ENCODE measurements at places on chromosomes 16 and 17.

DNA sequence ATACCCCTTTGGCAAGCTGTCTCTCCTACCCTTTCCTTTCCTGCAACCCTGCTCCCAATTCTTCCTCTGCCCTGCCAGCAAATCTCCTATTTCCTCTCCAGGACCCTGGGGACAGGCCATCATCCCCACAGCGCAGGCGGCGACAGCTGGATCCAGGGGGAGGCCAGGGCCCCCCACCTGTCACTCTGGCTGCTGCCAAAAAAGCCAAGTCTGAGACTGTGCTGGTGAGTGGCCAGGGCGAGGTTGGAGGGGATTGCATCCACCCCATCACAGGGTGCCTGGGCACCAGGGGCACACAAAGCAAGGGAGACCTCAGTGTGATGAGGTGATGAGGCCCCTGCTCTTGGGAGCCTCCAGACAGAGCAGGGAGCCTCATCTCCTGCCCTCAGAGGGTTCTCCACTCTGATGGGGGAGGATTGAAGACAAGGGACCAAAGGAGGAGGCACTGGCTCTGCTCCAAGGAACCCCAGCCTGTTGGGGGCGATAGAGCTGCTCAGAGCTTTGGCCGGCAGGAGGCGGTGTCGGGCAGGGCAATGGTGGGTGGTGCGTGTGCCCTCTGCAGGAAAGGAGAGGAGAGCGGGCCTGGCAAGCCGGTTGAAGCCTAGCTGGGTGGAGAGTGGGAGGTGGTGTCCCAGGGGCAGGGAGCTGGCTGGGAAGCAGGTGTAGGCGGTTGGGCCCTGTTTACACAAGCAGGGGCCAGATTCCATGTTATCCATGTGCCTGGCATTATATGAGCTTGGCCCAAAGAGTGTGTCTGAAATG is 15.6 kb upstream of the PDK2 start:
- DNase-seq: no peak

DNA sequence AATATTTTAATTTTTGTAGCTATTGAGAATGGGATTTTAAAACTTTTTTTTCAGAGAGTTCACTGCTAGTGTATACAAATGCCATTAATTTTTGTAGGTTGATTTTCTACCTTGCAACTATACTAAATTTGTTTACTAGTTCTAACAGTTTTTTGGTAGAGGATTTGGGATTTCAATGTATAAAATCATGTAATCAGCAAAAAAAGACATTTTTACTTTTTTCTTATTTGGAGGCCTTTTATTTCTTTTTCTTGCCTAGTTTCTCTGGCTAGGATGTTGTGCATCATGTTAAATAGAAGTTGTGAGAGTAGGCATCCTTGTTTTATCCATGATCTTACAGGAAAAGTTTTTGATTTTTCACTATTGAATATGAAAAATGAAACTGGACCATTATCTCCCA is 602.9 kb upstream of the KIF2B start:
- DNase-seq: no peak

GRCh38 chr17:17993366-17993765 is 20.7 kb downstream of the DRC3 start:
- DNase-seq: no peak

DNA sequence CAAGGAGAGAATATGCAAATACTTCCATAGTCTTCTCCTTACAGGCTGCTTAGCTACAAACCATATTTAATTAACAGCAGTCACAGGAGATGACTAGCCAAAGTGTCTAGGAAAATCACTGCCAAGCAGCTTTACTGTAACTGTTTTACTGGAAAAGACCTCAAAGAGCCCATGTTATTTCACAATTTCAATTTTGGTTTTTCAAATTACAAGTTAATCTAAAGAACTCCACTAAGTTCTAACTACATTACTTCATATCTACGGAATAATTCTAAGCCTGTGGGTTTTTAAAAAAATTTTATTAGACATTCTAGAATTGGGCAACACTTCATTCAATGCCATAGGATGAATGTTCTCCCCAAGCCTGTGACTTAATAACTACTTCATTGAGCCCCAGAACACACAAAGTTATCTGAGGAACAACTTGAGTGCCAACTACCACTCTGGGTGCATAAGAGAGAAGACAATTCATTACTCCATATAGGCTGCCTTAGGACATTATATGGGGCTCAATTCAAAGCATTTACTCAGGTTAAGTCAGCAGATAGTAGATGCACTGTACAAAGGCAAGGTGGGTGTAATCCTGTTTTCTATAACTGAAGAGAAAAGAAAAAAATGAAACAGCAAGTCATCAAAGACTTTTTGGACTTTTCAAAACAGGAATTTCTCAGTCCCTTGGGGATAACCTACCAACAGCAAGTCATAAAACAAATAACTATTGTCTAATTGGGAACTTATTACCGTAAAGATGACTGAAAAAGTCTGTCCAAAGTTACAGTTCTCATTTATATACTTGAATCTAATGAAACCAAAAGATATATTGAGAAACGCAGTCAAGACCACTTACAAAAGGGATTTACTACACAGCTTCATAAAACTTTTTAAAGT is 33.0 kb downstream of the STAT3 start:
- no peak for DNase-seq

GRCh38 chr16:21167360-21167759 is 8.9 kb downstream of the LDAF1 start:
- no peak for DNase-seq

DNA sequence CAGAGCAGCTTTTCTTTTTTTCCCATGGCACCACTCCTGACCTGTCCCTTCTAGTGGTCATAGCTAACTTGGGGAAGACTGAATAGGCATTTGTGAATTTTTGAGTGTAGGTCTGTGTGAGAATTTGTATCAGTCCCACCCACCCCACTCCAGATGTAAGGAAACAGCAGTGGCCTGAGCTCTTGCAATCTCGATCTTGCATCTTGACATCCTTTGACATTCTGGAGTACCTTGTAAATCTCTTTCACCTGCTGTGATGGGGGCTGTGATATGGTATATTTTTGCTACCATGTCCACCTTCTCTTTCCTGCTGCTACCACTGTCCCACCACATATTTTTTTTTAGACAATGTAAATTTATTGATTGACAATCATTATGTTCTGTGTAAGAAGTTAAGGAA is 289.3 kb downstream of the MAP2K6 start:
- DNase-seq: no peak

DNA sequence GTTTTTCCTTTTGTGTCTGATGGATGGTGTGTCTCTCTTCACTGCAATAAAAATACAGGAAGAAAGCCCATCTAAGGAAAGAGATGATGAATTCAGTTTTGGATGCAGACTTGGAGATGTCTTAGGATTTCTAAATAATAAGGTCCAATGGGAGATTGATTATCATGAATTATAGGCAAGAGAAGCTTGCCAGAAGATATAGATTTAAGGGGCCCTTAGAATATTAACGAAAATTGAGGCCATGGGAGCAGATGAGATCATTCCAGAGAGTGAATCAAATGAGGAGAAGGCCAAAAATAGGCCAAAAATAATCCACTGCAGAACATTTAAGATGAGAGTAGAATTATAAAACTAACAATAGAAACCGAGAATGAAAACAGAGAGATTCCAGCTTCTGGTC is 63.1 kb downstream of the KCNJ2 start:
- DNase-seq: no peak

GRCh38 chr16:69105501-69106361 is at the start of gene HAS3:
Gene HAS3 (plus strand): TSS chr16:69105653. CDS start chr16:69109396, 3,743 bp downstream.
- DNase-seq: peak; percentile 15

- DNase-seq: no peak
These were observed 16.4 kb downstream of the GAA start for GRCh38 chr17:80117491-80118401.

DNA sequence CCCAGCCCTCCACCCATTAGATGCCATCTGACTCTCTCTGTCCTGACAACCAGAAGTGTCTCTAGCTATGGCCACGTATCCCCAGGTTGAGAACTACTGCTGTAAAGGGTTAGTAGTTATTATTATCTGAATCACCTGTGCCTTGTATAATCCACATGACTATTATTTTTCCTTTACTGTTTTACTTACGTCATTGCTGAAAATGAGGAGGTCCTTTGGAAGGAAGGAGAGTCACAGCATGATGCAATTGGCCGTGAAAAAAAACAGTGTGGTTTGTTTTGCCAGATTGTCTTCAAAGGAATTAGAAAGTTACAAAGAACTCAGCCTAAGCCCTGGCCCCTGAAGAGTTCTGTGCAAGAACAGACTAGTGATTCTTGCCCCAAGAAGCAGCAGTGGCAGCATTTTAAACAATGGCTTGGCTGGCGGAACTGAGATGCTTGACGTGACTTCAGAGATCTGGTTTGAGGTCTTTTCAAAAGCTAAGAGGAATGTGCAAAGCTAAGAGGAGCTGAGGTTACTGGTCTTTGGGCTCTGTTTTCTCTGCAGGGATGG is 413.3 kb upstream of the EEF2KMT start:
- no peak for DNase-seq

DNA sequence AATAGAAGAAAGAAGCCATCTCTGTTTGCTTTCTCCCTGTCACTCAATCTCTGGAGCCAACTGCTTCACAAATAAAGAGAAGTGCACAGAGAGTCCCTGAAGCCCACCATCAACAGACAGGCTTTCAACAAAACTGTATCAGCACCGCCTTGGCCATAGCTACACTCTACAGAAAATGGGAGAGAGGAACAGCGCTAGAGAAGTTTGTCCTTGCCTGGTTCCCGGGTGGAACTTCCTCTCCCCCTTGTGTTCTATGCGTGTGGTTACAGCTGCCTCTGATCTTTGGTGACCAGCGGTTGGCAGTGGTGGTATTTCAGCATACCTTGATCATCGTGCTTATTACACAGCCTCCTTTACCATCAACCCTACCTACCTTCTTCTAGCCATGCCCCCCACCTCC is 91.4 kb upstream of the CCL2 start:
- no peak for DNase-seq

GRCh38 chr16:13351601-13352217 is 450.3 kb downstream of the SHISA9 start:
- DNase-seq: no peak

DNA sequence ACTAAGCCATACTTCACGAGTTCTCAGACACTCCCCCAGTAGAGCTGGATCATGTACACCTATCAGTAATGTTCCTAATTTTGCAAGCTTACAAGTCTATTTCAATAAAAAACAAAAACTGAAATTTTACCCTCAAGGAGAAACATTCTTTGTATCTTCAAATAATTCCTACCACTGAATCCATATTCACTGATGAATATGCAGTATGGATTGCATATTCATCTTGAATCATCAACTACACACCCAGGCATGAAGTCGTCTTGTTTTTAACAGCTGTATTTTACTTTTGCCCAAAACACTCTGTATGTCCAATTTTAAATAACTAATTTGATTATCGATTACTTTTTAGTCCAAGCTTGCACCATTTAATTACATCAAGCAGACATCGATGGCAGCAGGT is 31.8 kb downstream of the ZDHHC7 start:
- DNase-seq: no peak

DNA sequence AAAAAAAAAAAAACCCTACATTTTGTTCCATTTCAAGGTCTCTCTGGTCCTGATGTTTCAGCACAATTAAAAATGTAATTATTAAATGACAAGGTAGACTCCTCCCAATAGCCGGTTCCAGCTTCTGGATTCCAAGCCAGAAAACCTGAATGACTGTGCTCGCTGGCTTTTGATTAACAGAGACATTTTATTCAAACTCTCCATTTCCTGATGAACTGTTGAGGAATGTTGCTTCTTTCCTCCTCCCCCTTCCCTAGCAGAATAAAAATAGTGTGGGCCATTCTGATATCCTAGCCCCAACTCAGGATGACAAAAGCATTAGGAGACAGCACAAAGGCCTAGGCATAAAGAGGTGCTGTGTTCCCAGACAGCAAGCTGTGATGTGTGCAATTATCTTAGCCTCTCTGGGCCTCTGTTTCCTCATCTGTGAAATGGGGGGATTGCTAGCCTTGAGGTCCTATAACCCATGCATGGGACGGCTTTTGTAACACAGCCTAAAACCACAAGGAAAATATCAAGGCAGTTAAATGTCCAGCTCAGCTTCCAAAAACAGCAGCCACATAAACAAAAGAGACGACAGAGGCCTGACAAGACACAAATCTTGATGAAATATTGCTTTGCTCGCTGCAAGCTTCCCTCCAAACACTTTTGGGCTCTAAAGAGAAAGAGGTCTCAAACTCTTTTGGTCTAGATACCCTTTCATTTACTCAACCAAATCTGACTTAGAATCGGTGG is 127.2 kb upstream of the RCVRN start:
- DNase-seq: no peak

DNA sequence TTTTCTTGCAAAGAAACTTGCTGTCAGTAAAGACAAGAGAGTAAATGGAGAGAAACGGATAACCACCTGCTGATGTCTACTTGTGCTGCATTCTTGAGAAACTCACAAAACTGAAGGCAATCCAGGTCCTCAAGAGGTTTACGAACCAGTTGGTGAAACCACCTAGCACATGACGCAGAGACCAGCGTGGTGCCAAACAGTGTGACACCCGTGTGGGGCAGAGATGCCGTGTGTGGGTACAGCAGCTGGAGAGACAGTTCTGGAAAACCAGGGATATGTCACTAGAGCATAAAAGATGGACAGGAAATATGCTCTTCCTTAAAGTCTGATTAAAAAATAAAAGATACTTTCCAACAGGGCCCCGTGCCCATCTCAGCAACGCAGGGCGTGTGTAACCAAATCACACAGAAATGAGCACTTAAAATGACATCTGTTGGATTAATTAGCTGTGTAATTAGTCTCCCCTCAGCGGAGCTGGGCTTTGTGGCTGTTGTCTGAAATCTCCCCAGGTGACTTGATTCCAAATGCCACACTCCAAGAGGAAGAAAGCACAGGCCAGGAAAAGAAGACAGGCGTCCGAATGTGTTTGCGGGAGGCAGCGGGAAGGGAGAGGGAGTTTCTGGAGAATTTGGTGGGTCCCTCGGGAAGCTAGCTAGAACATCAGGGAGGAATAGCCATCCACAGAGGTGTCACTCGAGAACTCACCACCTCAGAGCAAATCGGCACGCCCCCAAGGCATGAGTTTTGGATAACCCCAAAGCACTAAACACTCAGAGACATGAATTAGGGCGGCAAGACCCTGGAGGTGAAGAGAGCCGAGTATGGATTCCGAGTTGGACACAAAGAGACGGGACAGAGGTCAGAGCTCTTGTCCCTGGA is 109.8 kb downstream of the ZFHX3 start:
- no peak for DNase-seq

DNA sequence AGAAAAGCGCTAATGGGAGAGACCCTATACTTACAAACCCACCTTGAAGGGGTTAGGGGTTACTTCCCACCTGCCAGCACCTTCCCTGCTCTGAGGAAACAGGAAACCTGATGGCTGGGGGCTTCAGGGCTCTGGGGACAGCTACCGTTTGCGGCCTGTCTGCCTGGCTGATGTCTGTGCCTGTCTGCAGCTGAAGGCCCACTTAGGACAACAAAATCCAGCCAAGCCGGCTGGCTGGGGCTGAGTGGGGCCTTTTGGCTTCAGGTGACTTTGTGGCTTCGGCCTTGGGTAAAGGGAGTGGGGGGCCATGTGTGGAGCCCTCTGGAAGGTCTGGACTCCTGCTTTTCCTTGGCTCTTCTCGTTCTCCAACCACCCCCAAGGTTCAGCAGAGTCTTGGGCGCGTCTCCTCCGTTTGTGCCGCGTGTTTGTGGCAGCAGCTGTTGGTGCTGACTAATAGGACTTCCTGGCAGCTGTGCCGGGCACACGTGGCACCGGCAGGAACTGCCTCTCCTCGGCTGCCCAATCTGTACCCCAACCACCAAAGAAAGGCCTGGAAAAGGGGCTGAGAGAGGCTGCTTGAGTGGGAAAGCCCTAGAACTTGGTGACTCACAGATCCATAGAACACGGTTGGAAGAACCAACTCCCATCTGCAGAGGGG is 186.7 kb downstream of the MSI2 start:
- no peak for DNase-seq

- no peak for DNase-seq
These were observed 33.9 kb downstream of the AHSP start for GRCh38 chr16:31561426-31562233.

Data from NCI-H774 (cell line).